ENCODE measurements at places on chromosomes 12 and 14.

GRCh38 chr12:51025338-51025835, 797 bp downstream of the SLC11A2 start:
- peak overlapping the region; percentile 97 for H3K27ac ChIP-seq
- no peak for DNase-seq
- peaks cover 59% of the 10 kb centered on the region for H3K4me1 ChIP-seq
- H3K27me3 ChIP-seq: no peaks in the 10 kb centered on the region
- no peaks in the 10 kb centered on the region for H3K36me3 ChIP-seq
- peak overlapping the region; percentile 95 for H3K4me3 ChIP-seq

GRCh38 chr12:24049101-24049500, 99.6 kb upstream of the SOX5 start:
- H3K36me3 ChIP-seq: no peaks in the 10 kb centered on the region
- DNase-seq: no peak
- H3K27ac ChIP-seq: no peak overlapping the region

GRCh38 chr12:50991291-50991690, 34.9 kb downstream of the SLC11A2 start:
- no peak overlapping the region for H3K27ac ChIP-seq
- no peak for DNase-seq
- H3K4me1 ChIP-seq: no peaks in the 10 kb centered on the region
- H3K4me3 ChIP-seq: no peak overlapping the region
- H3K27me3 ChIP-seq: no peaks in the 10 kb centered on the region
- H3K36me3 ChIP-seq: peaks cover 52% of the 10 kb centered on the region

DNA sequence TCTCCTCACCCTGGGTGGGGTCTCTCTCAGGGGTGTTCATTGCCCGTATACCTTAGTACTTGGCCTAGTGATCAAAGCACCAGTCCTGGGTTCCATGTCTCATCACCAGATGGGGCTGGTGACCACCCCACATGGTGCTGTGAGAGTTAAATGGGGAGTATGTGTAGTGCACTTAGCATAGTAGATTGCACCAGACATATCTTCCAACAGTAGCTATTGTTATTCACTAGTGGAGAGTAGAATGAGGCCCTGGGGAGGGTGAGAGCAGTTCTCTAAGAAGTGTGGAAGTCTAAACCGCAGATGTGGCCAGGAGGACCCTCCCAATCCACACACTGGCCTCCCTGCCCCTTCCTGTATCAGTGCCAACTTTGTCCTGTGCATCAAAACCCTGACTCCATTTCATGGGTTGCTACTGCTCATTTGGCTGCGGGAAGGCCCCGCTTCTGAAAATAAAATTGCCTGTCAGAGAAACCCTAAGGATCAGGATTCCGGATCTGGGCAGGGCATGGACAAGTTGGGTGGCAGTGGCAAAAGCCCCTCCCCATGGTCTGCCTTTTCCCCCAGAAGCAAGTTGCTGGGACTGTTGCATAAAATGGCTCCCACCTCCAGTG, 4.4 kb downstream of the CD9 start:
- no peak overlapping the region for H3K27ac ChIP-seq
- H3K4me3 ChIP-seq: no peak overlapping the region
- DNase-seq: no peak
- peaks cover 36% of the 10 kb centered on the region for H3K27me3 ChIP-seq
- no peaks in the 10 kb centered on the region for H3K36me3 ChIP-seq
- H3K4me1 ChIP-seq: peaks cover 31% of the 10 kb centered on the region

DNA sequence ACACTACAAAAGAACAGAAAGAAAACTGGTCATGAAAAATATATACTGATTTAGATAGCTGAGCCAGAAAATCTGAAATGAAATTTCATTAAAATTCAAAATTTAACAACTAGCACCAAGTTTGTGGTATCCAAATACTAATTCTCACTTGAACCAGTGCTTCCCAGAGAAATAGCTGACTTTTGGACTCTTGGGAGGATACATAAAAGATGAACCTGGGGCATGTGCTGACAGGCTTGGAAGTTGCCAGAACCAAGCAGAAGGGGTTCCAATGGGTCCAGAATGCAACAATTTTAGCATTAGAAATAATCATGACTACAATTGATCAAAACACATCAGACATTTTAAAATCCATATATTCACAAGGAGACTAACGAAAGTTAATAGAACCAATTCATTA, 175.0 kb downstream of the MDGA2 start:
- H3K36me3 ChIP-seq: no peaks in the 10 kb centered on the region
- H3K27ac ChIP-seq: no peak overlapping the region
- DNase-seq: no peak
- no peak overlapping the region for H3K4me3 ChIP-seq
